ENCODE measurements at places on chromosomes 2 and 18.

DNA sequence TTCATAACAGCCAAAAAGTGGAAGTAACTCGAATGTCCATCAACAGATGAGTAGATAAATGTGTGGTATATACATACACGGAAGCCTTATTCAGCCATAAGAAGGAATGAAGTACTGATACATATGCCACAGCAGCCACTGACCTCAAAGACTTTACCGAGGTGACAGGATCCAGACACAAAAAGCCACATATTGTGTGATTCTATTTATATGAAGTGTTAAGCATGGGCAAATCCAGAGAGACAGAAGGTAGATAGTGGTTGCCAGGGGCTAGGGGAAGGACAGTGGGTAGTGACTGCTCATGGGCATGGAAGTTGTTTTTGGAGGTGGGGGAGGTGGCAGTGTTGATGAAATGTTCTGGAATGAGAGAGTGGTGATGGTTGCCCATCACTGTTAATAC lies 33.9 kb downstream of the ZAP70 start:
- DNase-seq = no peak

GRCh38 chr2:133326652-133327397 lies 241.4 kb downstream of the NCKAP5 start:
- no peak for DNase-seq

- DNase-seq = no peak
Observed at GRCh38 chr2:12764849-12765605, 48.3 kb downstream of the TRIB2 start.

DNA sequence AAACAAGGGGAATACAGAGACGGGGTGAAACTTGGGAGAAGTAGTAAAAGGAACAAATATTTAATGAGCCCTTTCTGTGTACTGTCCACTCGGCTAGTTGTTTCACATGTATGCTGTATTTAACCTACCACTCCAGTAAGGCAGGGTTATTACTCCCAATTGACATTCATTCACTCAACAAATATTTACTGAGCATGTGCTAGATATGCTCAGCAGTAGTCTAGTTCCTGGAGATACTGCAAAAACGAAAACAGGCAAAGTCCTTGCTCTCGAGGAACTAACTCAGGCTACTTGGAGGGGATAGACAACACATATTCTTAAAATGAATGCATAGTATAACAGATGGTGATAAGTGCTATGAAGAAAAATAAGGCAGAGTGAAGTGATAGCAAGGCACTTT lies 207.3 kb downstream of the SS18 start:
- no peak for DNase-seq

DNA sequence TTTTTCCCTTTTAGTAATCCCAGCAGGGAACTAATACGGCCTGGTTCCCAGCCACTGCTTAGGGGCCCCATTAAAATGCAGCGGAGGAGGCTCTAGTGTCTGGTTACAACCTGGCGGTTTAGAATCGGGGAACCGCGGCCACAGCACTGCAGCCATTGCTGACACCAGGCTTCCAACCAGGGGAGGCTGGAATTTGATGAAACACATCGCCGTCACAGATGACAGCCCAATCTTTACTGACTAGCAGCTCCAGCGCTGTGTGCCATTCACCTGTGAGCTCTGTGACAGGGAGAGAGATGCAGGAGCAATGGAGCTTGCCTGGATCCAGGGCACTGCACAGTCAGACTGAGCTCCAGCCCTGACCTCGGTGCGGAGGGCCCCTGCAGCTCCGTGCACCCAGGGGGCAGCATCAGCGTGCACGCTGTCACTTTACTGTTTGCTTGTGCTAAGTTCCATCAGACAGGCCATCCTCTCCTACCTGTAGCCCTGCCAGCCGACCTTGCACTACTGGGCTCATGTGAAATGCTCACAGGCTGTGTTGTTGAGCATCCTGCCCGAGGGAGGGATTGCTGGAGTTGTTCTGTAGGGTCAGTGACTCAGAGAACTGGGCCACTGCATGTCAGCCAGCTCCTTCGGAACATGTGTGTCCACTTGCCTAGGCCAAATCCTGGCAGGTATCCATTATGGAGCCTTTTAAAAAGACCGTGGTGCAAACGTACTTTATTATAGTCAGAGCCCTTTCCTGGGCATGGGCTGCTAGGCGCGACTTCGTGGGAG lies 203.5 kb downstream of the SEPTIN10 start:
- DNase-seq = no peak

- no peak for DNase-seq
Observed at GRCh38 chr2:115807276-115807675, 1364.8 kb downstream of the DPP10 start.

DNA sequence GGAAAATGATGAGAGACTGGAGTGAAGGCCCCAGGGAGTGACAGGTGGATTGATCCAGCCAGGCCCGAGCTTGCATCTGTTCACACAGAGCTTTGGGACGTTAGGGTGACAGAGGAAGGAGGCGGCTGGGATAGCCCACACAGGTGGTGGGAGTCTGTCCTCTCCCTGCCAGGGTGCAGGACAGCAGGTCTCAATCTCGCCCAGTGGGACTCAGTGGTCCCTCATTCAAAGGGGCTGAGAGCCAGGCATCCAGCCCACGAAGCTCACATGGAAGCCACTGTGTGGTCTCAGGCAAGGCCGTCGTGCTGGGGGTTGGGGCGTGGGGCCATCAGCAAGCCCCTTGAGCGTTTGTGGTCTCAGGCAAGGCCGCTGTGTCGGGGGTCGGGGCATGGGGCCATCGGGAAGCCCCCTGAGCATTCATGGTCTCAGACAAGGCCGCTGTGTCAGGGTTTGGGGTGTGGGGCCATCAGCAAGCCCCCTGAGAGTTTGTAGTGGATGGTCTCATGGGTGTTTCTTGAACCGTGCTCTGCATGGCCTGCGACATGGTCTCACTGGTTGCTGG lies 8.3 kb downstream of the KCNG2 start:
- DNase-seq = no peak

DNA sequence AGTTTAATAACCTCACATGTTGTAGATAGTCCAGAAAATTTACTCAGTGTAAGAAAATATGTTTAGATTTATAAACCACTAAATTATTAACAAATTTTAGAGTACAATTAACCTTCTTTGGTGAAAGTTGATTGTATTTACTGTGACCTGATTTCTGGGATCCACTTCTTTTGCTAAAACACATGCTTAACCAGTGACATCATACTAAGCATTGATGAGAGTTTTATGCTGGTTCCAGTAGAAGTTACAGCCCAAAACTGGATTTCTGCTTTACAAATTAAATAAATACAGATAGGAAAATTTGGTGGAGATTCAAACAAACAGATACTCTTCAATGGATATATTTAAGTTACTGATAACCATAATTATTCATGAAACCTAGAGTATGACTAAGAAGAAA lies 40.9 kb downstream of the RBBP8 start:
- no peak for DNase-seq

GRCh38 chr18:48643262-48643661 lies 104.4 kb downstream of the CTIF start:
- no peak for DNase-seq

DNA sequence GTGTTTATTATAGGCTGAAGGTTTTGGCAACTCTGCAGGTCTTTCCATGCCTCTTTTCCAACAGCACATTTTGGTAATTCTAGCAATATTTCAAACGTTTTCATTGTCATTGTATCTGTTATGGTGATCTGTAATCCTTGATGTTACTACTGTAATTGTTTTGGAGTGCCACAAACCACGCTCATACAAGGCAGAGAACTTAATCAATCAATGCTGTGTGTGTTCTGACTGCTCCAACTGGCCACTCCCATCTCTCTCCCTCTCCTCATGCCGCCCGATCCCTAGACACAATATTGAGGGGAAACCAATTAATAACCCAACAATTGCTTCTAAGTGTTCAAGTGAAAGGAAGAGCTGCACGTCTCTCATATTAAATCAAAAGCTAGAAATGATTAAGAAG lies 32.9 kb downstream of the HDLBP start:
- no peak for DNase-seq

GRCh38 chr2:202060218-202060617 lies 12.8 kb upstream of the KIAA2012 start:
- no peak for DNase-seq

DNA sequence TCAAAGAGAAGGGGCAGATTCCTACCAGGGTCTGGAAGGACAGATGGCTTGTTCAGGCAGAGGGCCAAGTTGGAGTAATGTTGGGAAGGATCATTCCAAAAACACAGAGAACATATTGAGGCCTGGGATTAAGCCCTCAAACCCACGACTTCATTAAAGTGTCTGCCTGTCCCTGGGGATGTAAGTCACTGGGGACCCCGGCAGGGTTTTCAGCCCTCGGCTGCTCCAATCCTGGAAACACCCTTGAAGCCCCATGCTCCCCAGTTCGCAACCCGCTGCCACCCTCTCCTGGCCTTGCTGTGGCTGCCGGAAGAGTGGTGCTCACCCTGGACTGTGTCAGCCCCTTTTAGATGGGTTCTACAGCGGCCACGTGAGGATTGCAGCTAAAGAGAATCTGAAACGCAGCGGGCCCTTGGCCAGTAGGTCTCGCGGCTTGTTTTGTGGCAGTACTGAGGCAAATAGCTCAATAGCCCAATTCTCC lies 79.9 kb downstream of the EPAS1 start:
- no peak for DNase-seq

DNA sequence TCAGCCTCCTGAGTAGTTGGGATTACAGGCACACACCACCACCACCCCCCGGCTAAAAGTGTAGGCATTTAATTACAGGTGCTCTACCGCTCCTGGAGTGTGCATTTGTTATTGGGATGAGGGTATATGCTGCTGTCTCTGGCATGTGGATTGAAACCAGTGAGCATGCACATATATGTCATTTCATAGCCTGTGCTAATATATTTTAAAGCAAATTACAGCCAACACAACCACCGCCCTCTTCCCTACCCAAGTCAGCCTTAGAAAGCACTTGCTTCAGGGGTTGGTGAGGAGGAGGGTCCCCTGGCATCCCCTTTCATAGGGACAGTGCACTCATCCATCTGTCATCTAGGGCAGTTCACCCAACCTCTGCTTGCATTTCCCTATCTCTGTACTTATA lies 10.5 kb upstream of the TBC1D8 start:
- DNase-seq = no peak

DNA sequence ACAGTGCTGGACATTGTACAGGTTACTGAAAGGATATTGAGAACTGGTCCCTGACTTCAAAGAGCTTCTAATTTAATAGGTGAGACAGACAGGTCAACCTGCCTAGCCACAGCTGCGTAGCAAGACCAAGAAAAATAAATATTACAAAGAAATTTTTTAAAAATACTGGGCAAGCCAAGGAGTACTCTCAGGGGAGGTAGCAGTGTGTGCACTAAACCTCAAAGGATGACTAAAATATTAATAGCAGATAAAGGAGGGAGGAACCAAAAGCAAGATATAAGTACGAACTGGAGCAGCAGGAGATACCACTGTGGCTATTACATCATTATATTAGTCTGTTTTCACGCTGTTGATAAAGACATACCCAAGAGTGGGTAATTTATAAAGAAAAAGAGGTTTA lies 14.9 kb downstream of the SCG2 start:
- no peak for DNase-seq

GRCh38 chr2:196399722-196400691 lies 228.6 kb upstream of the STK17B start:
- DNase-seq = no peak

DNA sequence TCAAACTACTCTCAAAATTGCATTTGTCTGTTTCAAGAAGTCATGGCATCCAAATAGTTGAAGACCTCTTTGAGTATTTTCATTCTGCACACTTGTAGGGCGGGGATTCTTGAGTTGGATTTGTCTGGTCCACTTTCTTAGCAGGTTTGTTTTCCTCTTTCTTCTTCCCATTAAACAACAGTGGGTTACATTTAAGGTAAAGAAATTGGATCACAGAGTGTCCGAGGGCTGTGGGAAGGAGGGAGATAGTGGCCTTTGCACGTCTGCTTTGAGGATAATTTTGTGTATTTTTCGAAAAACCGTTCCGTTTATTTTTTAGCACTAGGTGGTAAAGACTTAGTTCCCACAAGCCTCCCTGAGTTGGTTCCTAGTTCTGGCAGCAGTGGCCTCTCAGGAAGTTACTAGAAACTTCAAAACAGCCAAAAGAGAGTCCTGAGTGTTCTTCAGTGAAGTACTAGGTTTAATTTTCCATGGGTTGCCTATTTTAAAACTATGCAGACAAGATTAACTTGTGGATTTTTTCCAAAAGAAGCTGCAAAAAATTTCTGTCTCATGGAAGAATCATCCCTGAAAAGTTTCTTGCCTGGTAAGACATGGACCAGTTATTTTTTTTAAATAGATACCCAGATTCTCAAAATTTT lies 107.9 kb downstream of the CDC42EP3 start:
- DNase-seq = no peak

DNA sequence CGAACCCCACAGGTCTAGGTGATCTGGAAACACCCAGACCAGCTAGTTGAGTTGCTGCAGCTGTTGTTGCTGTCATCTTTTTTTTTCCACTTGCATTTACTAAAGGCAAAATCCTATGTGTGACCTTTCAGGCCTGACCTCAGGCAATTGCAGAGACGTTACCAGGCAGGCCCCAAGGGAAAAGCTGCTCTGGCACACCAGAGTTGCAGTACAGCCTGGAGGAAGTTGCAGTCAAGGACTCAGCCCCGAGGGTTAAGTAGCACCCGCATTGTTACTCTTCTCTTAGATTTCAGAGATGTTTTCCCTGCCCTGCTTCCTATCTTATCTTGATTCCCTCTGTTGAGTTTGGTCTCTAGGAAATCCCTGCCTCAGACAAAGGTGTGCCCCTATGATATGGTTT lies 45.2 kb upstream of the SMAD2 start:
- DNase-seq = no peak

DNA sequence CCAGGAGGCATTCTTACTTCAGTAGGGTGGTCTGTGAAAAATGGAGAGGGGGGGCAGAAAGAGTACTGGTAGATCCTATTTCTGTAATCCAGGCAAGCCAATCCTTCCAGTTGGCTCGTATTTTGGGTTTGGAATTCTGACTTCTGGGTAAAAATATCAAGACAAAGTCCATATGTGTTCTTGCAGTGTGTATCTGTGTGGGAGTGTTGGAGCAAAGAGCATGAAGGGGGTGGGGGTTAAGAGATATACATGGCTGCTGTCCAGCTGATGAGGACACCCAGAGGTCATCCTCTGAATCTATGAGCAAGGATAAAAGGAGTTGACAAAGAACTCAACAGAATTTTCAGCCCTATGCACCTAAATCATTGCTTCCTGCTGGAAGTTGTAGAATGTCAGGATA lies 375.8 kb upstream of the PIK3C3 start:
- no peak for DNase-seq

- no peak for DNase-seq
Observed at GRCh38 chr2:130870161-130870485, 33.4 kb downstream of the ARHGEF4 start.

GRCh38 chr18:77052297-77052982 lies 80.1 kb downstream of the MBP start:
- no peak for DNase-seq

GRCh38 chr18:43271593-43272432 lies 5.5 kb downstream of the SYT4 start:
- DNase-seq = no peak
